Left kidney (tissue), 8 donors: ENCODE measurements at places on chromosomes 3 and 15.
A peak's percentile ranks its signal among the peaks of the same experiment; 100 is the strongest.

- DNase-seq: peak; percentile 79
Observed at GRCh38 chr3:125055913-125056745, at the start of gene HEG1. Gene HEG1, minus strand, starts transcription at chr3:125055997. Its CDS starts 107 bp downstream, at chr3:125055890.

DNA sequence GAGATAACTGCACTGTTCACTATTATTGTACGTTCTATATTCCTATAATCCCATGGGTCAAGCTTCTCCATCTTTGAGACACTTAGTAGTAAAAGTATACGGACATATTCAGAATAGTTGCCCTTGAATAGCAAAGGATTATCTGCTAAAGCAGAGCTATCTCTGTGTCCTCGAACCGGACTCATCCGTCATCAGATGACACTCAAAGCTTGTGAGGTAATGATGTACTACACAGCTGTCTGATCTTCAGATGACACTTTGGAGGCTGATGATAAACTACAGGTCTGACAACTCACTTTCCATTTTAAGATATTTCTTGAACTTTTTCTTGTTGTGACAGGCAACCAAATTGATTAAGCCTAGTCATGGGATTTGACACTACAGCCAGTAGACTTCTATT lies 240.2 kb downstream of the SCAPER start:
- no peak for DNase-seq

DNA sequence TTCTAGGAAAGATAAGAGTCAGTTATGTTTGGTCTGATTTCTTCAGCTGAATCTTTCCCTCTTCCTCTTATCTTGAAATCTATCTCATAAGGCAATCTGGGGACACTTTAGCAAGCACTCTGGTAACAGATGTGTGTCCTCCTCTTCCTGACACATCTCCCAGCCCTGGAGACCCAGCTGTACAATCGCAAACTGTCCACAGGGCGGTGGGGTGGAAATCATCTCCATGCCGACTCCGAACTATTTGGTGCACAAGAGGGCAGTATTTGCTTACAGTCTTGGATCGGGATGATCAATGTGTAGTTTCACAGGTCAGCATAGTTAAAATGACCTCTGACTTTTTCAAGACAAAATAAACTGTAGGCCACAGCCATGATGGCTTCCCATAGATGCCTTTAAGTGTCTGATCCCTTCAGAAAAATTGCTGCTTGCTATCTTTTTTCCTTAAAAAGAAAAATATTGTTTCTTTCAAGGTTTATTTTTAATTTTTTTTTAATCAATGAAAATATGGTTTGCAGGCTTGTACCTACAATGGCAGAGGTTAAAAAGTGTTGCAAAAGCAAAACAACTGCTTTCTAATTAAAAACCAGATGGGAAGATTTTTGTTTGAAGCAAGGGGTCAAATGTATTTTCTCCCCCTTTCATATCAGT lies 17.7 kb downstream of the EEFSEC start:
- peak; percentile 81 for DNase-seq

DNA sequence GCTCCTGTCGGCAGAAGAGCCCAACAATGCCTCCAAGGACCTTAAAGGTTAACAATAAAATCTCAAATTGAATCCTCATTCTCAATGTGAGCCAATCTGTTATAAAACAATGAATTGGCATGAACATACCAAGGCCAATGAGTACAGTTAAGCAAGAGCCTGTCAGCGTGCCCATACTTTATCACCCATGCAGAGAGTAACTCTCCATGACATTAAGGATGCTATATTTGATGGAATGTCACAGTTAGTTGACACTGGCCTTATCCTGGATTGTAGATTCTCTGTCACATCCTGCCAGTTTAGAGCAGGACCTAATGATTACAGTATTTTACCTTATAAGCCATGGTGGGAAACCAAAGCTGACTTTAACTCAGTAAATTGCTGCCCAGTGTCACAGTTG lies 335.4 kb upstream of the MDFIC2 start:
- DNase-seq: no peak

DNA sequence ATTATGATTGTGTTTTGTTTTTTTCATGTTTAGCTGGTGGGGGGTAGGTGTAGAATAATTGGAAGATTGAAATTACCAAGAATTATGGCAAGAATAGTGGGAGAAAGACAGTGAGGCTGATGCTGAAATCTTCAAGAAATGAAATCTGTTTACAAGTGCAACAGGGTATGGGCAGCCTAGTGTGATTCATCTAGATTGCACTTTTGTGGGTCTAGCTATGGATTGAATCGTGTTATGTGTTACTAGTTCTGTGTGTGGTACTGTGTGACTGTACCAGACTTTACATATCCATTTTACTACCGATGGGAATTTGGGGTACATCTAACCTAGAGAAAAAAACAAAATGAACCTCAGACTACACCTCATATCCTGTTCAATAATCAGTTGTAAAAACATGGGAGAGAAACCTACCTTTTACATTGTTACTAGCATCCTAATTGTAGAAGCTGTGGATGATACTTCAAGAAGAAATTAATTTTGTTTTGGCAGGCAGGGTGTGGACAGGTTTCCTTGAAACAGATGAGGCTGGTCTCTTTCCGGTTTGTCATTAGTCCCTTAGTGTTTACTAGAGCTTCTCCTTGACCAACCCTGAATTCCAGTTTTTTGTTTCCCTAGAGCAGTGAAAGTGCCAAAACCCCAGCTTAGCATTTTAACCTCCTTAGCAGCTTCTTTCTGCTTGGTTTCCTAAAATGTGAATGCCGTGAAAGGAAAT lies 47.9 kb downstream of the OPA1 start:
- DNase-seq: no peak

GRCh38 chr15:93789441-93789840 lies 441.9 kb upstream of the MCTP2 start:
- DNase-seq: no peak

DNA sequence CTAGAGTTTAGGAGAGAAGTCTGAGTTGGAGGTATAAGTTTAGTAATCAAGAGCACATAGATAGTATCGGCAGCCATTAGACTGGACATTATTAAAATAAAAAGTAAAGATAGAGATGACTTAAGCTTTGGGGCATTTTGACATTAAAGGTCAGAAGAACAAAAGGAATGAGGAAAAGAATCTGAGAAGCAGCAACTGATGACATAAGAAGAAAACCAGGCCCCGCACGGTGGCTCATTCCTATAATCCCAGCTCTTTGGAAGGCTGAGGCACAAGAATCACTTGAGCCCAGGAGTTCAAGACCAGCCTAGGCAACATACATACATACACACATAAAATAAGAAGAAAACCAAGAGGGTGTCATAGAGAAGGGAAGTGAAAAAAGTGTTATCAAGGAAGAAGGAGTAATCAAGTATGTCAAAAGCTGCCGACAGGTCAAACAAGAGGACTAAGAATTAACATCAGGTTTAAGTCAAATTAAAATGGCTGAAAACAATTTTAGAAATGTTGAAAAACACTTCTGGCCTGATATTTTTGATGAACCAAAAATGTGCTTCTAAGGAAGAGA lies 38.9 kb downstream of the ACAP2 start:
- DNase-seq: no peak

DNA sequence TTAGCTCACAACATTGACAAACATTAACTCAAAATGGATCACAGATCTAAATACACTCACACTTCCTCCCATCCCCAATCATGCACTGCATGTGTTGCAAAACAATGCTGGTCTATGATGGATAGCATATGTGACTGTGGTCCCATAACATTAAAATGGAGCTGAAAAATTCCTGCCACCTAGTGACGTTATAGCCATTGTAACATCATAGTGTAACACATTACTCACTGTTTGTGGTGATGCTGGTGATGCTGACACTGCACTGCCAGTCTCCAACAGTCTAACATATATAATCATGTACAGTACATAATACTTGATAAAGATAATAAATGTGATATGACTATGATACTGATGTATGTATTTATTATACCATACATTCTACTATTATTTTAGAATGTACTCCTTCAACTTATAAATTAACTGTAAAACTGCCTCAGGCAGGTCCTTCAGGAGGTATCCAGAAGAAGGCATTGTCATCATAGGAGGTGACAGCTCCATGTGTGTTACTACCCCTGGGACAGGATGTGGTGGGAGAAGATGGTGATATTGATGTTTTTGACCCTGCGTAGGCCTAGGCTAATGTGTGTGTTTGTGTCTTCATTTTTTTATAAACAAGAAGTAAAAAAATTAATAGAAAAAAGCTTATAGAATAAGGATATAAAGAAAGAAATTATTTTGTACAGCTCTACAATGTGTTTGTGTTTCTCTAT lies 41.3 kb downstream of the TXNRD3 start:
- no peak for DNase-seq

GRCh38 chr3:149528340-149528650 lies 53.8 kb downstream of the TM4SF4 start:
- DNase-seq: no peak
